RWPE2 (cell line): ENCODE measurements at places on chromosomes 5 and 9.
A peak's percentile ranks its signal among the peaks of the same experiment; 100 is the strongest.

DNA sequence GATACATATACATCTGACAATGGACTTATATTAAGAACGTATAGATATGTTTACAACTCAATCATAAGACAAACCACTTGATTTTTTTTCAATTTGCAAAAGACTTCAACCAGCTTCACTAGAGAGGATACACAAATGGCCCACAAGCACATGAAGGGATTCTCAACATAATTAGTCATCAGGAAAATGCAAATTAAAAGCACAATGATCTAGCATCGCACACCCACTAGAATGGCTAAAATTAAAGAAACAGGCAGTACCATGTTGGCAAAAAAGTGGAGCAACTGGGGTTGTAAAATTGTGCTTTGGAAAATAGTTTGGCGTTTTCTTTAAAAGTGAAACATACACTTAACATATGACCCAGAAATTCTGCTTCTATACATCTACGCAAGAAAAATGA is 80.0 kb upstream of the TRIO start:
- DNase-seq = no peak

DNA sequence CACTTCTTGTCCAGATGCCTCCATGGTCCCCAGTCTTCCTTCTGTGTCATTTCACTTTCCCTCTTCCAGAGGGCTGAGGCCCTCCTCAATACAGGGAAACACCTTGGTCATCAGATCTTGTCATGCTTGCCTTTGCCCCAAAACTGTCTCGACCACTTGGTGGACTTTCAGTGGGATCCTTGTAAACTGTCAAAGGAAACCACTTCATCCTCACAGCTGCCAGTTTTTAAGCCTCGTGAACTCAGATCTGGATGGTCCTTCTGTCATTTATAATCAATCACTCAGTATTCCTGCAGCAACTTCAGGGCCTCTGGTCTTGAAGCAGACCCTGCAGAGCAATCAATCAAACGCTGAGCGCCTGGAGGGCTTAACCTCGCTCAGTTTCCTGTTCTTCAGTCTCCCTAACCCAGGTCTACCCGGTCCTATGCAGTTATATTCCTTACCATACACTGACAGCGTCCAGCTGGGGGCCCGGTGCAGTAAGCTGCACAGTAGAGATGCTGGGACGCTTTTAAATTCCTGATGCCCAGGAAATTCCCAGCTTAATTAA is 74.6 kb downstream of the GOLPH3 start:
- no peak for DNase-seq

GRCh38 chr9:124660341-124660801 is 110.7 kb downstream of the NR6A1 start:
- no peak for DNase-seq

GRCh38 chr9:128094166-128094949 is 26.3 kb downstream of the SLC25A25 start:
- DNase-seq = peak; percentile 93

DNA sequence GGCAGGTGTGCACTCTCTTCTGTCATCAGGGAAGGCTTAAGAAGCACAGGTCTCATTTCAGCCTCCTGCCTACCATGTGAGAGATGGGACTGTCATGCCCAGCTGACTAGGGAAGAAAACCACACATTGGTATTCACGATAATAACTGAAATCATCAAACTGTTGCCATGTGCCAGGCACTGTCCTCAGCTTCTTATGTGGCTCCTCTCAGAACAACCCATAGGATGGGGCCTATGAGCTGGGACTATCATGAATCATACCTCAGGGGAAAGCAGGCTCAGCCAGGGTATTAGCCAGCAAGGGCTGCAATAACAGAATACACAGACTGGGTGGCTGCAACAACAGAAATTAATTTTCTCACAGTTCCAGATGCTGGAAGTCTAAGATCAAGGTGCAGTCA is 3.3 kb downstream of the AFAP1L1 start:
- DNase-seq = no peak

DNA sequence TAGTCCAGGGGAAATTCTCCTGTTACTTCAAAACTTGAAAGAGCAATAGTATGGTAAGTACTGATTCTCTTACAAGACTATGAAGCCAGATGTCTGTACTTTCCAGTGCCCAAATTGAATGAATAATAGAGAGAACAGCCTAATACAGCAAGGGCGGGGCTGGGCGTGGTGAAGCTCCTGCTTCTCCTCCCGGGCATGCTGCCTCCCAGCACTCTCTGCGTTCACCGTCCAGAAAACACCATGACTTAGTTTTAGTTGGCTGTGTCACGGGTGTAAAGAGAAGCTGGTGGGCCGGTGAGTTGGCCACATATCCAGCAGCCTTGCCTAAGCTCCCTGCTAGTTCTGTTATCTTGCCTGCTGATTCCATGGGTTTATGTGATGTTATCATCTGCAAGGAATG is 40.7 kb upstream of the ADAMTS2 start:
- DNase-seq = no peak

GRCh38 chr5:143008809-143009521 is 238.8 kb downstream of the ARHGAP26 start:
- peak; percentile 90 for DNase-seq

- no peak for DNase-seq
Observed at GRCh38 chr5:63401436-63402046, 560.7 kb downstream of the HTR1A start.

GRCh38 chr5:150113047-150113744 is 26.8 kb upstream of the CSF1R start:
- DNase-seq = no peak

DNA sequence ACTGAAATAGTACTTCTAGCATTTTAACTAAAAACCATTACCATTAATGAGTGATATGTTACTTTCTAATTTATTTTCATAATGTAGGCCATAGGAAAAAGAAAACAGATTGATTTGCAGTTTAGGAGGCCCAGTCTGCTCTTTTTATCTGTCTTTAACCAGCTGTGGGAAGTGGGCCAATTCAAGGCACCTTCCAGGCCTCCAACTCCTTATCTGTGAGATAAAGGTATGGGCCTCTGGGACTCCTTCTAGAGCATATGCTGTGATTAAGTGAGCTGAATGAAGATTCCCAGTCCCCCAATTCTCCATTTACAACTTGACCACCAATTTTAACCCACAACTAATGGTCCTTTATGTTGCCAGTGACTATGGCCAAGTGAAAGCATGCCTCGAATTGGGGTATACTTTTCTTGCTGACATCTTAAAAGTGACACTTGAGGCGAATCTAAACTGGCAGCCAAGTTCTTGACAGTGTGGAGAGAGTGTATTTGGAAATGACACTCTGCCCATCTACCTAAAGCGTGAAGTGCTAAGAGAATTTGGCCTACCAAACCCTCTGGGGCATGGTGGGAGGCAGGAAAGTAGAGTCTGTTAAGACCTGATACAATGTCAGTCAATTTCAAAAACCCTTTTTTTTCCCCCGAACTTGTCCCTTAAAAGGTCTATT is 88.3 kb downstream of the PIK3R1 start:
- no peak for DNase-seq

DNA sequence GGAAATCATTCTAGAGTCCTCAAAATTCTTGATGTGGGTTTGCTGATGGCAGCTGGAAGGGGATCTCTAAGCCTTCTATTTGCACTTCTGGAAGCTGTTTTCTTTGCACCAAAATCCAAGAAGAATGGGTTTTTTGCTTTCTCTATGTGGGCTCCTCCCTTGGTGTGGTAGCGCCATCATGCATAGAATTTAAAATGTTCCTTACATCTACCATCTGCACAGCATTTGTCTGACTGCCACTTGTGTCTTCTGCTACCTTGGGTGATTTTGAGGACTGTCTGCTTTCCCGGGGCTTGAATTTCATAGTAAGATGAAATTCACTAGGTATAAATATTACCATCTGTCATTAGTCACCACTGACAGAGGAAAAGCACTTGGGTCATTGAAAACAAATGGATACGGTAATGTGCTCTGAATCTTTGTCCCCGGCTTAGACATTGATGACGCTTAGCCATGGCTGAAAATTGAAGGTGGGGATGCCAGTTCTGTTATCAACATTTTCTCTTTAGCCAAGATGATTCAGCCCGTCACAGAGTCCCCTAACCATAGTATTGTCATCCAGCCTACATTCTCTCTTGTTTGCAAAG is 30.0 kb downstream of the SNX30 start:
- DNase-seq = no peak

DNA sequence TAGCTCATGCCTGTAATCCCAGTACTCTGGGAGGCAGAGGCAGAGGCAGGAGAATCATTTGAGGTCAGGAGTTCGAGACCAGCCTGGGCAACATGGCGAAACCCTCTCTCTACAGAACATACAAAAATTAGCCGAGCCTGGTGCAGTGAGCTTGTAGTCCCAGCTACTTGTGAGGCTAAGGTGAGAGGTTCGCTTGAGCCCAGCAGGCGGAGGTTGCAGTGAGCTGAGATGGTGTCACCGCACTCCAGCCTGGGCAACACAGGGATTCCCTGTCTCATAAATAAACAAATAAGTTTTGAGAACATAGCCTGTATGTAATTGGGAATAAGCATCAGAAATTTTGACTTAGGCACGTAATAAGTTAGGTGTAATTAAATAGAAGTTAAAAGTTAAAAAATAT is 971.7 kb upstream of the COX7C start:
- no peak for DNase-seq

- DNase-seq = no peak
Observed at GRCh38 chr5:143383988-143384387, 19.5 kb downstream of the NR3C1 start.

DNA sequence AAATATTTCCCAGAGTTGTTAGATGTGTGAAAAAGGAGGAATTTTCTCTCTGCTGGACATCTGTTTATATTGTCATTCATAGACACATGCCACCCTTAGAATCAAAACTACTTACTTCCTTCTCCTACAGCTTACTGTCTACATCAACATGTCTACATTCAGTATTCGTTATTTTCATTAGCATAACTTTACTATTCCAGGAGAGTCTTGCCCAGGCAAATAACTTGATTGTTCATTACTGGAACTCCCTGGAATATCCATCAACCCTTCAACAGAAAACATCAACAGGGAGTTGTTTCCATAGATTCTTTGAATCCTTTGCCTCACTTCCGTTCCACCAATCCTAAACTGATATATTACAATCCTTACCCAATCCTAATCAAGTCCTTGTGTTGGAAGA is 457.5 kb upstream of the ZNF608 start:
- DNase-seq = no peak

DNA sequence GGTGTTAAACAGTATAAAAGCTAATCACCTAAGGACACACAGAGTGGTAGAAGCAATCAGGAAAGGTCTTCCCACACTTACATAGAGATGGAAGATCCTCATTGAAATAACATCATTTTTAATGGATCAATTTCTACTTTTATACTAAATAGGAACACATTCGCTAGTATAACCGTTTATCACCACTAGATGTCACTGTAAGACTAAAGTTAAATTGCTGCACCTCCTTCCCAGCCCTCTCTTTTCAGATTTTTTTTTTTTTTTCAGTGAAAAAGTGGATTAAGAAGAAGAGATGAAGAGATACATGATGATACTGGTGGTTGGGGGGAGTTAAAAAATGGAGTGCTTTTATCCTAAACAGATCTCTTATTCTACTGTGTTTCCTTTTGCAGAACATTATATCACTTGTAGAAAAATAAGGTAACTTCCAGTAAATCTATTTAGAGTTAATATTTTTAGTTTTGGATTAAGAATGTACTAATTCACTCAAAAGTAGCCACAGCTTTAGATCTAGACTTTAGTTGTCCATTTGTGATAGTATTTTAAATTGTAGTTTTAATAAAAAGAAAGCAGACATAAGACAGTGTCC is 116.9 kb upstream of the ARRDC3 start:
- no peak for DNase-seq

GRCh38 chr5:147685993-147686392 is 96.5 kb downstream of the JAKMIP2 start:
- no peak for DNase-seq

- no peak for DNase-seq
Observed at GRCh38 chr9:34456151-34456550, 2.2 kb downstream of the FAM219A start.

GRCh38 chr5:169647566-169647965 is 10.5 kb downstream of the DOCK2 start:
- no peak for DNase-seq

- no peak for DNase-seq
Observed at GRCh38 chr9:20592673-20593072, 29.6 kb downstream of the MLLT3 start.

DNA sequence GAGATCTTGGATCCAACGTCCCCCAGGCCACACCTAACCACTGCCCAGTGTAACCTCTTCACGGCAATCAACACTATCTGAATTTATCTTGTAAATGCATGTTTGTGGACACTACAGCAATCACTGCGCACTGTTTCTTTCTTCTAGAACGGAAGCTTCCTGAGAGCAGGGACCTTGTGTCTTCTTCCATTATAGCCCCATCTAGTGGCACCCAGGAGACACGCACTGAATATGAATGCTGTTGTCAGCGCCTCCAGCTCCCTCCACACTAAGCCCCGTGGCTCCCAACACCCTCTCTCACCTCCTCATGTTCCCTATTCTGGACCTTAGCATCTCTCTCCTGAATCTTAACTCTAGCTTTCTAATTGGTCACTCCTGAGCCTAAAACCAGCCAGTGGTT is 72.7 kb downstream of the SMIM23 start:
- no peak for DNase-seq

GRCh38 chr5:171614511-171614910 is 171.1 kb upstream of the SMIM23 start:
- DNase-seq = no peak

DNA sequence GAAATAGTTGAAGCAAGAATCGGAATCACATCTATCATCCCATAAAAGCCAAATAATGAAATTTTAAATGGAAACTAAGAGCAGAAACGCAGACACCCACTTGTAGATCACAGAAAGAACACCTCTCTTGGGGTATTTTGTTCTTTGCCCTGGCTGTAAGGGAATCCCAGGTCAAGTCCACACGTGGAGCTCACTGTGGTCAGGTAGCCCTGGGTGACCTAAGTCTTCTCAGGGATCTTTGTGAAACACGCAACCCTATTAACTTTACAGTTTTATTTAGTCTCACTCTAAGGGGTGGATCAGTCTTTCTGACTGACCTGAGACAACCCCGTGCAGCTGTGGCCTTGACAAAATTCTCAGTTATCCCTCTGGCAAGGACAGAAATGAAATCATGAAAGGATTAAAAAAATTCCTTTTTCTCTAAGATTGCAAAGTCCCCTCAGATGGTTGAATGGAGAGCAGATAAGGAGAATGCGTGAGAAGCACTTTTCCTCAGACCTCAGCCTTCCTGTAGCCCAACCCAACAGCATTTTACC is 111.6 kb downstream of the NREP start:
- no peak for DNase-seq
